ENCODE measurements at places on chromosomes 12 and 14.
A peak's percentile ranks its signal among the peaks of the same experiment; 100 is the strongest.

GRCh38 chr12:4421590-4422031 is 24.0 kb downstream of the FGF6 start:
- DNase-seq: peak; percentile 47

DNA sequence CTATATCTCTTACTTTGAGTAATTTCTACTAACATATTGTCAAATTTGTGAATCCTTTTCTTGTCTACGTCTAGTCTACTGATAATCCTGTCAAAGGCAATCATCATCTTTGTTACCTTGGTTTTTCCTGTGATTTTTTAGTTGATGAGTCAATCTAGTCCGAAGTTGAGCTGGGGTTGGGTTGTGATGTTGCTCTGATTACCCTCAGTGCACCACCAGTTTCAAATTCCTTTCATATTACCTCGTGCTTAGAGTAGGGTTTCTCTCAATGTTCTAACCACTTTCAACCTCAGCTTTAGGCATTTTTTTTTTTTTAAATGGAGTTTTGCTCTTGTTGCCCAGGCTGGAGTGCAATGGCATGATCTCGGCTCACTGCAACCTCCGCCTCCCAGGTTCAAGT is 186.8 kb downstream of the BTG1 start:
- no peak for DNase-seq

GRCh38 chr14:101008631-101009336 is 105.3 kb upstream of the RTL1 start:
- DNase-seq: no peak

- no peak for DNase-seq
These were observed 98.3 kb downstream of the METTL25 start for GRCh38 chr12:82456633-82457032.

DNA sequence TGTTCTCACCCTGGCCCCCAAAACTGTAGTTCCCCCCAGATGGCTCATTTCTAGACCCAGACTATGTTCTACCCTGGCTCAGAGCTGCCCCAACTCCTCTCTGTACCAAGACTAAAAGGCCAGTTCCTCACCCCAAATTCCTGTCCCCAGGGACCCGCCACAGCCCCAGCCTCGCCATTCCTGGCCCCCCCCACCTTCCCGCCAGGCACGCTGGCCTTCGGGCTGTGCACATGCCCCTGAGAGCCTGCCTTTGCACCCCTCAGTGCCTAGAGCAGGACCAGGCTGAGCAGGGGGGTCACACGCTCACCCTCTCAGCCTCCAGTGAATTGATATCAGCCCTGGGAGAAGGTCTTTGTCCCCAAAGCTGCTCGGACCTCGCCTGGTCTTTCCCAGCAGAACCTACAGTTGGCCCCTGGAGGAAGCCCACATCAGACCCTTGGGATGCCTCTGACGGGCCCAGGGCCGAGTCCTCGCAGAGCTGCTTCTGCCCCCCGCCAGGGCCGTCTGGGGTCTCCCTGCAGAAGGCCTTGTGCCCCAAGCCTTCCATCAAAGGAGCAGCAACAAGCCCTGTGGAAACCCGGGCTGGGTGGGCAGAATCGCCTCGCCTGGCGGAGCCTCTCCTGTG is 32.4 kb downstream of the BEGAIN start:
- DNase-seq: no peak

GRCh38 chr14:91246051-91246852 is 1.7 kb upstream of the GPR68 start:
- DNase-seq: no peak

DNA sequence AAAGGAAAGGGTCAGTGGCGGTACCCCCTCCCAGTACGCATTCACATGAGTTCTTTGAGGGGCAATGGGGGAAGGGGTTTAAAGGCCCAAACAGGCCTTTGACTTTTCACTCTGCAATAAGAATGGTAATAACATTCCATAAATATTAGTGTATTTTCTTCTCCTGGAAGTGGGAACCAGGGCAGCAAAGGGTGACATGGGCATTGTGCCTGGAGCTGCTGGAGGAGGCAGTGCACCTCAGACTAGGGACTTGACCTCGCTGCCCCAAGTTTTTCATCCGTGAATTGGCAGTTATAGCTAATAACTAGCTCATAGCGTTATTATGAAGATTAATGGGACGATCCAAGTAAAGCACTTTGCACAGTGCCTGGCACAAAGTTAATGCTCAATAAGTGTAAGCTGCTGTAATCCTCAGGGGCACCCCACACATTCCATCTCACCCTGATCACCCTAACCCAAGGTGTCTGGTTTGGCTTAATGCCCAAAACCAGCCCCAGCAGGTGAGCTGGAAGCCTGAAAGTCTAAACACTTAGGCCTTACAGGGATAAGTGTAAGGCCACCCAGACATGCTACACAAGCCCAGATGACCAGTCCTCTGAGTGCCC is 2.8 kb upstream of the KCNH3 start:
- no peak for DNase-seq

DNA sequence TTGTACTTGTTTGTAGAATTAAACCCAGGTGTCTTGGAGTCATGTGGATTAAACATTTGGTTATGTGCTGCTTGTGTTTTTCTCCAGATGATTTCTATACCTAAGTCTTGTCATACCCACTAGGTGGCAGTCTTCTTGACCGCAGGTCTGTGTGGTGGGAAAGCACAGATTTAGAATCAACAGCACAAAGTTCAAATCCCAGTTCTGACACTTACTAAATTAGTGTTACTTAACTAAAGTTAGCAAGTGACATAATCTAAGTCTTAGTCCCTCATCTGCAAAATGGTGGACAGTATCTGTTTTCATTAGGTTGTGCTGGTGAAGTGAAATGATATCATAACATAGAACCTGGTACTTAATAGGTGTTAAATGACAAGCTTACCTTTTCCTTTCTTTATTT is 151.0 kb upstream of the ARHGAP5 start:
- peak; percentile 16 for DNase-seq

DNA sequence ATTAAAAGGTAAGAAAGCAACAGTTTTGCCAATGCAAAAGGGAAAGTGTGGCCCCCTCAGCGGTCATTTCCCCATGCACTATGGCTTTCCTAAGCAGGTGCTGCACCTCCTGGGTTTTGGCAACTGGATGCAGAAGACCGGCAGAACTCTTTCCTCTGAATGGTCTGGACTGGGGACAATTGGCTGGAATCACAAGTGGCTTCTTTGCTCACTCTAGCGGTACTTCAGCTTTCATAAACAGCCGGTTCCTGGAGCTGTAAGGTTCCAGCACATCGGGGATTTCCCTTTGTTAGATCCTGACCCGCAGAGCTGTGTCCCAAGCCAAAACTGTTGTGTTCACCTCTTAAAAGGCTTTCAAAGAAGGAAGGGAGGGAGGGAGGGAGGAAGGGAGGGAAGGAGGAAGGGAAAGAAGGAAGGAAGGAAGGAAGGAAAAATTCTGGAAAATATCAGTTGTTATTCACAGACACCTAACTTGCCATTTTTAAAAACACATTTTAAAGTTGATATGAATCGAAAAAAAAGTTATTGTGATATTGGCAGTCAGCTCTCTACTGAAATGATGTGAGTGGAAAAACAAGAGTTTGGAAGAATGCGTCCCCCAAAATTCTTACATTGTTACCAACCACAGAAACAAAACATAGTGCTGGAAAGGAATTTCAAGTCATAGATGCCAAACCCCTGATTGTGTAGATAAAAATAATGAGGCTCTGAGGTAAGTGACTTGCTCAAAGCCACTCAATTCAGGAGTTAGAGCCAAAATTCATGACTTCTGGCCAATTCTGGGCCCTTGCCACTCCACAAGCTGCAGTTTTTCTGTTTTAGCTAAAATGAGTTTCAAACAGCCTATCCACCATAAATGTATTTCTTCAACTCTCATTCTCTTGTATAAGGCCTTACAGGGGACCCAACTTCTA is 220.6 kb upstream of the HMGA2 start:
- no peak for DNase-seq

GRCh38 chr12:15834575-15834974 is 45.4 kb upstream of the EPS8 start:
- DNase-seq: no peak

All from GM12892 (cell line).